ENCODE measurements at places on chromosomes 7 and 10.

GRCh38 chr10:122348935-122349361, 25.6 kb upstream of the PLEKHA1 start:
- DNase-seq: no peak

DNA sequence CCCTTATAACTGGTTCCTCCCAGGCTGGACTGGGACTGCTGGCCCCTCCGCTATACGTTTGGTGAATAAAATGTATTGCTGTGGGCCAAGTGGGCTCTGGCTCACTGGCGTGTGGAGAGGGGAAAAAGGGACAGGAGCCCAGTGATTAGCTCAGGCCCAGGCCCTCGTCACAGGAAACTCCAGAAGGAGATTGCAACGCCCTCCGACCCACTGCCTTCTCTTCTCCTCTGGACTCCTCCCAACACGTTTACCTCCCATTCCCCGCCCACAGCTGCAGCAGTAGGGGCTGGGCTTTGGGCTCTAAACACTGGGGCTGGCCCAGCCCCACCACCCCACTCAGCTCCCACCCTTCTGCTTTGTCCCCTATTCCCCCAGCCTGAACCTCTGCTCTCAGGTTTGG, 173.9 kb downstream of the NEURL1 start:
- DNase-seq: no peak

DNA sequence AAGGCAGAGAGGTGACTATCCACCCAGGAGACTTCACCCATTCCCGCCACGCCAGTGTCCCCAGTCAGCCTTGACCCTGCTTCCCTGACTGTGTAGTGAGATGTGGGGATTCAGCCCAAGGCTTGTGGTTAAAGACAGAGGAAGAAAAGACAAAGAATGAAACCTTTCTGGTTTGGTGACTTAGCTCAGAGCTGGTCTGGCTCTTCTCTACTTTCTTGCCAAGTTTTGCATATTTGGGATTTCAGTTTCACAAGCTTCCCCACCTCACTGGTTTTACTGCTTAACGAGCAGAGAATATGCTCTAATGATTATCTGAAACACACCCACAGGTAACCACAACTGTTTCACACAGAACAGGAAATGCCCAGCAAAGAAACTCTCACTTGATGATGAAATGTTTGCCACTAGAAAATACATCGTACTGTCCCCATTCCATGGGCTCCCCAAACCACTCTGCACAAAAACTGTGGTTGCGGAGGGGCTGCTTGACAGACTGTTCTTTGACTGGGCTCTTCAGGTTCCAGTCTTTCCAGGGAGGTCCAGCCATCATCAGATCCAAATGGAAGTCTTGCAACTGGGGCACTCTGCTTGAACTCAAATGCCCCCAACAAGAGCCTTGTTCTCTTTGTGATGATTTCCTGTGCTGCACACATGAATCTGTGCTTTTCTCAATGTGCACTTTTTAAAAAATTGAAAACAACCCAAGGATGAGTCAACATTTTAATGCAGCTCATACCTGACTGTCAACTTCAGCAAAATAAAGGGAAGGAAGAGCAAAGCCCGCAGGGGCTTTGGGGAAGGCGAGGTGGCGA, 95.5 kb downstream of the CTBP2 start:
- DNase-seq: peak; percentile 82

GRCh38 chr10:129580901-129581300, 113.9 kb downstream of the MGMT start:
- no peak for DNase-seq

- DNase-seq: no peak
These were observed 412 bp downstream of the PIP4K2A start for GRCh38 chr10:22713853-22714478.

GRCh38 chr7:44277851-44278250, 47.5 kb downstream of the CAMK2B start:
- DNase-seq: no peak

DNA sequence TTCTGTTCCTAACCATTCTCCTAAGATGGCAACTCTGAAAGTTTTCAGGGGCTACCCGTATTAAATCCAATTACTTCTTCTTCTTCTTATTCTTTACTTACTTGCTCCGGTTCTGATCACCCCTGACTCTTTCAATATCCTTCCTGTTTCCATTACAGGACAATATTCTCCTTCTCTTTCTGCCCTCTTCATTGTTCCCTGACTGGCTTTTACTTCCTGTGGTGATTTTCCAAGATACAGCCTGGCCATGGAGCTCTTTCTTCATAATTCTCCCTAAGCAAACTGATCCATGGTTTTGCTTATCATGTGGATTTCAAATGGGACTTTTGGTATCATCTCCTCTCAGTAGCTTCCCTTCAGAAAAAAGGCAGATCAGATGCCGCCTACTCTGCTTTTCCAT, 35.4 kb downstream of the CCDC186 start:
- DNase-seq: no peak

DNA sequence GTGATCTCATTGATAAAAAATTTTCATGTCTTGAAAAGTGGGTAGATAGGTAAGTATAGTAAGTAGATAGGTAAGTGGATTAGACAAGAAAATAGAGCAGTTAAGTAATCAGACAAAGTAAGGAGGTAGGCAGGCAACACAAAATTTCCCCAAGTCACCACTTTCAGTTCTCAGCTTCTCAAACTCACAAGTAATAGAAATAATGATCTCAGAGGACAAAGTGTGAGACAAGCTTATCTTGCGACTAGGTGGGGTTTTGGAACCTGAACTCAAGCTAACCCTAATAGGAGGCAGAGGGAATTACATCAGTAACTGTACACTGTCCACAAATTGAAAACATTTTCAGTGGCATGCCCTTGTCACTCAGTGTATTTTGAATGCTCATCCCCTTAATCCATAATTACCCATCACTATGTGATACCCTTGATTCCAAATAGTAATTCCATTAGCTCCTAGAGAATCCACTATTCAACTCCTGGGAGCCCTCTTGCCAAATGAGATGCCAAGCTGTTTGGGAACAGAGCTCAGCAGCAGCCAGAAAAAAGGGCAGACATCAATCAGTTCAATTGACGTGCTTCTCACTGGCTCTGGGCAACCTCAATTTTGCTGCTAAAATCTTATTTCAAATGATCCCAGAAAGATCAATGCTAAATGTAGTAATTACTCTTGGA, 703.2 kb downstream of the XPNPEP1 start:
- DNase-seq: no peak
